Activated CD4-positive, alpha-beta T cell treated with anti-CD3 and anti-CD28 coated beads, Interleukin-2, amount 50 U/mL, for 16 hours (primary cell): ENCODE measurements at places on chromosomes 3 and 15.

DNA sequence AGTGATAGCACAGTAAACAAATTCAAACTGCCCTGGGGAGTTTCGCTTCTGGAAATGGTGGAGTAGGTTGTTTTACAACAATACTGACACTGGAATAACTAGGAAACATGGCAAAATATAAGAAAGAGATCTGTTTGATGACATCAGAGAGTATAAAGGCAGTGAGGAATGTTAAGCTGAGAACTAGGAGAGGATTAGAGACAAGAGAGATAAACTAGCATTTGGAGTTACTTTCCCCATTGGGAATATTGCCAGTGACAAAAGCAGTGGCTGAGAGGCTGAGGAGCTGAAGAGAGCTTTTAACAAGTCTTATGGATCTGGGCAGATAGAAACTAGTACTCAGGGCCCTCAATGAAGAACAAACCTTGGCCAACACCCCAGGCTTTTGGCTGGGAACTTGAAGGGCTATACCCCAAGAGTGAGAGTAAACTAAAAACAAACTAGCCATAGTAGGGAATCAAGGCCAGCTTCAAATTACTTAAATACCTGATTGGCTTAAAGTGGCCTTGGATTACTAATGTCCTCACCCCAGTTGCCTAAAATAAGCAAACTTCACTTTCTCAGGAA, 280.4 kb downstream of the KLF13 start:
- no peak for DNase-seq

- no peak for DNase-seq
Measured at GRCh38 chr3:24401811-24402185, 92.9 kb downstream of the THRB start.

- no peak for DNase-seq
Measured at GRCh38 chr3:36381311-36381956, 1.1 kb downstream of the STAC start.

DNA sequence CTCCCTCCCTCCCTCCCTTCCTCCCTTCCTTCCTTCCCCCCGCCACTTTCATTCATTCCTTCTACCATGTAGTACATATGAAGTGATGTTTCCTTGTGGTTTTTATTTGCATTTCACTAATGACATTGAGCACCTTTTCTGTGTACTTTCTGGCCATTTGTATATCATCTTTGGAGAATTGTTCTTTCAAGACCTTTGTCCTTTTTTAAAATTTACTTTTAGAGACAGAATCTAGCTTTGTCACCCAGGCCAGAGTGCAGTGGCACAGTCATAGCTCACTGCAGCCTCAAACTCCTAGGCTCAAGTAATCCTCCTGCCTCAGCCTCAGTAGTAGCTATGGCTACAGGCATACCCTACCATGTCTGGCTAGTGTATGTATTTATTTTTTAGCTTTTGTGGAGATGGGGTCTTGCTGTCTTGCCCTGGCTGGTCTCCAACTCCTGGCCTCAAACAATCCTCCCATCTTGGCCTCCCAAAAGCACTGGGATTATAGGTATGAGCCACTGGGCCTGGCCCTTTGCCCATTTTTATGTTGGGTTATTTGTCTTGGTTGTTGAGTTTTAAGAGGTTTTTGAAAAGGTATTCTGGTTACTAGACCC, 42.0 kb upstream of the CTDSPL2 start:
- no peak for DNase-seq

DNA sequence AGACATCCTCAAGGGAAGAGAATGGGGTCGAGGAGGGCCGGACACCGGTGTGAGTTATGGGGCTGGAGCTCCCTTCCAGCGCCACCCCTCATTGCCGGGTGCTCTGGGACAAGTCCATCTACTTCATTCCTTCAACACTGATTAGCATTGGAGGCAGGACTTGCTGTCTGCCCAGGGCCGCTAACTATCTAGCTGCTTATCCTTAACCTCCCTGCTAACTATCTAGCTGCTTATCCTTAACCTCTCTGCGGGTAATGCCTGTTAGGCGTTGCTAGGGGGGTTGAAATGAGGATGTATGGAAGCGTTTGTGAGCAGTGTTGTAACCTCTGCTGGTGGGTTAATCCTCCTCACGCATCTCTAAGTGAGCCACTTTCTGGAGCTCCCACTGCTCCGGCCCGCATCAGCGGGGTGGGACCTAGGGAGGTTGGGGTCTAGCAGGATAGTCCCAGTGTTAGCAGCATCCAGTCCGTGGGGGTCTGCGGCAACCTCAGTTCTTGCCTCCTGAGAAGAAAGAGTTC, 10.9 kb upstream of the CHAC1 start:
- DNase-seq = no peak

GRCh38 chr3:113222451-113223086, 11.2 kb downstream of the BOC start:
- no peak for DNase-seq

DNA sequence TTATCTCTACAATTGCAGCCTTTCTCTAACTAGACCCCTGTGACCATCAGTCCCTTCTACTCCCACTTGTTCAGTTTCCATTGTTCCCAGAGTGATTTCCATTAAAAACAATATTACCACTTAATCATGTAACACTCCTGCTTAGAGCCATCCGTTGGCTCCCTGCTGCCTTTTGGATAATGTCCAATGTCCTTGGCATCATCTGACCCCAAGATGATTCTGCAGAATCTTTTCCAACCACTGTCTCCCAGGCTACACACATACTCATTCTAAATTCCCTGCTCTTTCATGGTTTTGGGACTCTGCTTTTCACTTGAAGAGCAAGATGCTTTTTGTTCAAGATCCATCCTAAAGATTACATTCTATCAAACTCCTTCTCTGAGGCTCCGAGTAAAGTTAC, 7.1 kb downstream of the KCNH8 start:
- DNase-seq = no peak

DNA sequence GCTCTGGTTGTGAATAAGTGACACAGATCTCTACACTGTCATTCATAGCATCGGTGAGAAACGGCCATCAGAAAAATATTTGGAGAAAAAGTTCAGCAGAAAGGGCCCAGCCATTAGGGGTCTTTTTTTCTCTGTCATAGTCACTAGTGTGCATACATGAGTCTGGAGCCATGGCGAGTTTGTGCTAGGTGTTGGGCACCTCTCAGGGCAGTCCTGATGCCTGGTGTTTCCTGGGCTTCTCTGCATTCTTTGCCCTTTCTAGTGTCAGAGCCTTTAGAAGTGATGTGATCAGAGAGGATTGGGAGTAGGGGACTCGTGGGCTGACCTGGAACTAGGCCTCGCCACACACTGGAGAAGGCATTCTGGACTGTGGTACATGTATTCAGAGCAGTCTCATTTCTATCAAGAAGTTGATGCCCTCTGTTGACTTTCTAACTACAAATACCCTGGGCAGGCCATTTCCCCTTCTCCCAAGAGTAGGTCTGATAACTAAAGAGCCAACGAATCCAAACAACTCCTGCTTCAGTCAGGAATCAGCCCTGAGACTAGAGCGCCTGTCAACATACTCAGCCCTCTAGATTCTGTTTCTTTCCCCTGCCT, 1.6 kb downstream of the KY start:
- no peak for DNase-seq

DNA sequence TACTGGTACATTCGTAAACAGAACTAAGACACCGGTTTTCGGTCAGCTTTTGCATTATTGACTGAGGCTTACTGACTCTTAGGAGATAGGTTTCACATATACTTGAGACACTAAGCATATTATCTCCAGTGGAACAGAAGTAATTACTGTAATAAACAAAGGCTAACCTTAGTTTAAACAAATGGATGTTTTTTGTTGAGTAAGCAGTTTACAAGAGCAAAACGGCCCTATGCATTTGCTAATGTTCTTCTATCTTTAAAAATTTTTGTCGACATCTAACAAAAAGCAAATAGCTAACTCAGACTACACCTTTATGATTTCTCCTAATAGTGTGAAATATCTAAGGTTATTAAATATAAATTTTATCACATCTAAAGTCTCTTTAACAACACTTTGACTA, 664.5 kb downstream of the ROBO1 start:
- DNase-seq = no peak

GRCh38 chr3:8444883-8445282, 56.7 kb upstream of the LMCD1 start:
- DNase-seq = no peak

DNA sequence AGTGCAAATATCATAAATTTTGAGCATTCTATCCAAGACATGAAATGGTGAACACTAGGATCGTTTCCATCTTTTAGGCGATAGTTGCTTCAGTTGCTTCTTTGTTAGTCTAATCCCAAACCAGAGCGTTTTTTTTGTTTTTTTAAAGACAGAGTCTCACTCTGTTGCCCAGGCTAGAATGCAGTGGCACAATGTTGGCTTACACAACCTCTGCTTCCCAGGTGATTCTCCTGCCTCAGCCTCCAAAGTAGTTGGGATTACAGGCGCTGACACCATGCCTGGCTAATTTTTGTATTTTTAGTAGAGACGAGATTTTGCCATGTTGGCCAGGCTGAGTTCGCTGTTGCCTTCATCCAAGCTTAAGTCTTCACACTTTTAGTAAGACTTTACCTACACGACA, 265.3 kb downstream of the SHQ1 start:
- DNase-seq = no peak

DNA sequence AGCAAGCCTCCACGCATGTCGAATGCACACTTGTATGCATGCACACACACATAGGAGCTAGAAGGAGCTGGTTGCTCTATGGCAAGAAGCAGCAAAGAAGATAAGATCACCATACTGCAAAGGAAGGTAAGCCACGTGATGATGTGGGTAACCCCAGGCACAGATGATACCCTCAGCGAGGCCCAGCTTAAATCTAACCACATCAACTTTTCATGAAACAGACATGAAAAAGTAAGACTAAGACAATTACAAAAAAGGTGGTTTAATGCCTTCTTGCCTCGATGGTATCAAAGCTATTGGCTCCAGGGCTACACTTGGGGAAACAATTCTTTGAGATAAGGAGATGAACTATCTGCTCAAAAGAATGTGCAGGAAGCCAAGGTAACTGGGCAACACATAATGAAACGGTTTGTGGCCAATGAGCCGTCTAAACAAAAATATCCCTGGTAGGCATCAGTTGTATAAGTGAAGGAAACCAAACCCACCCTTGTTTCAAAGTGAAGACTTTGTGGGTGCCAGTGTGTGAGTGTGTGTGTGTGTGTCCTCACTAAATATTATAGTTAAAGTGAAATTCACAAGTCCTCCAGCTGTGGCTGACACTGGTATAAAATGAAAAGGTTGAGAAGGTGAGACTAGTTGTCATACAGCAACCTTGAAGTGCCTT, 365.7 kb upstream of the ICE2 start:
- peak; percentile 90 for DNase-seq

DNA sequence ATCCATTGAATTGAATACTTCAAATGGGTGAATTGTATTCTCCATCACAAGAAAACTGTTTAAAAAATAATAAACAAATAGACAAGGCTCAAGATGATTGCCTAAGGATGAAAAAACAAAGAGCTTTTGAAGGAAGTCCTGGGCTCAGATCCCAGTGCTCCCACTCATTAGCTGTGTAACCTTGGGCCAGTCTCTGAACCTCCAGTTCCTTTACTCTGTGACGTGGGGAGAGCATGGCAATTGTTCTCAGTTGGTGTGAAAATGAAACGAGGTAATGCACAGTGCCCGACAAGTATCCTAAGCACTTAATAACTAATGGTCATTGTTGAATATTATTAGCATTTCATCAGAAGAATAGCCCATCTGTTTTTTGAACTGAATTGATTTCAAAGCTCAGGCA, 40.7 kb downstream of the TNIK start:
- DNase-seq = no peak

- no peak for DNase-seq
Measured at GRCh38 chr3:194446172-194446571, 40.6 kb downstream of the ATP13A3 start.

DNA sequence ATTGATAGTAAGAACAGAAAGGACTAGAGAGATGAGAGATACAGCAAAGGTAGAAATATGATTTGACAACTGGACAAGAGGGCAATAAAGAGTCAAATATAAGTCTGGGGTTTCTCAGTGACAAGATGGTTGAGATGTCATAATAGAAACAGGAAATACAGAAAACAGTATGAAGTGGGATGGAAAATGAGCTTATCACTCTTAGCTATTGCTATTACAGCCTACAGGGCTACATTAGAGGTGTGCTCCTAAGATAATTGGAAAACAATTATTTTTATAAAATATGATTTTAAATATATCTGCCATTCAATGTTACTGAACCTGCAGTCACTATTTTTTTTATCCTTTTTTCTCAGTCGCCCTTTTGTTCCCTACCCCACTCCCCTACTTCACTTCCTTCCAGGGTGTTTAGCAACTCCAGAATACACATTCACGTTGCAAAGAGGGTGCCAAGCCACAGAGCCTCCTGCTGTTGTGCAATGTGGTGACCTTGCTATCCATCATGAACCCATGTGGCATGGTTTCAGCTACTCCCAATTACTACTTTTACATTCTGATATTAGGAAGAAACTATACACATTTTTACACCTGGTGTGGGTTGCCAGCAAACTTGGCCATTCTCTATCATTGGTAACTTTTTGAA, 6.0 kb downstream of the NRG4 start:
- DNase-seq = no peak

DNA sequence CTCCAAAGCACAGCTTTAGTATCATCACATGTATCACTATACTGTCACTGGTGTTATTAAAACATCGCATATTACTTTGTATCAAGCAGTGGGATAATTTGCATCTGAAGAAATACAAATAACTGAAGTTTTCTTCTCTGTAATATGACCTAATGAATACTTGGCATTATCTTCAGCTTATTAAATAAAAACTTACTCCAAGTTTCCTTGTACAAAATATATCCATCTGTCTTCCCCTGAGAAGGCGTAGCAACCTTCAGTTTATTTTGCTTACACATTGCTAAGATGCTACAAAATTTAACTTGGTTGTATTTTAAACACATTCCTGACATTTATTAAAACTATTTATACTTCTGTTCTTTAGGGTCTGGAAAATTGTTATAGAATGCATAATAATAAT, 13.7 kb downstream of the FGF7 start:
- no peak for DNase-seq
